GM23248 (cell line): ENCODE measurements at places on chromosomes 1 and 21.

- no peak overlapping the region for H3K27ac ChIP-seq
- H3K4me1 ChIP-seq: peaks cover 4% of the 10 kb centered on the region
- peaks cover 7% of the 10 kb centered on the region for H3K36me3 ChIP-seq
- no peaks in the 10 kb centered on the region for H3K27me3 ChIP-seq
Measured at GRCh38 chr1:235411489-235412486, 44.6 kb downstream of the TBCE start.

GRCh38 chr1:68101829-68102228 lies 51.4 kb upstream of the DIRAS3 start:
- no peak for DNase-seq
- H3K36me3 ChIP-seq: no peaks in the 10 kb centered on the region
- no peak overlapping the region for H3K4me3 ChIP-seq
- H3K4me1 ChIP-seq: no peaks in the 10 kb centered on the region
- H3K27me3 ChIP-seq: no peaks in the 10 kb centered on the region
- no peak overlapping the region for H3K27ac ChIP-seq

- H3K4me3 ChIP-seq: no peak overlapping the region
- no peak overlapping the region for H3K27ac ChIP-seq
- DNase-seq: no peak
Measured at GRCh38 chr1:24900985-24901781, 28.9 kb downstream of the RUNX3 start.

DNA sequence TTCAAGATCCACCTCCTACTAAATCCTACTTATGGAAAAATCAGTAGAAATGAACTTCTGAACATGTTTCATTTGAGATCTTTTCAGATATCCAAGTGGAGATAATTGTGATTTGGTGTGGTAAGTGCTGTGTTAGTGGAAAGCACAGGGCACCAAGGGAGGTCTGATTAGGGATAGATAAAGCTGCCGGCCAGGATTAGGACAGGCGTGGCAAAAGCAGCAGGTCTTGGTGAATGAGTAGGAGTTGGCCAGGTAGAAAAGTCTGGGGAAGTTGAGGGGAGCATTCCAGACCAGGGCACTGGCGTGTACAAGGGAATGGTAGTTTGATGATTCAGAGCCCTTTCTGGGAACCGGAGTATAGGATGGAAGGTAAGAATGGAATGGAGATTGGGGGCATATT lies 47.8 kb downstream of the AZIN2 start:
- H3K4me3 ChIP-seq: no peak overlapping the region
- H3K27ac ChIP-seq: no peak overlapping the region
- H3K4me1 ChIP-seq: peaks cover 6% of the 10 kb centered on the region
- H3K27me3 ChIP-seq: no peaks in the 10 kb centered on the region

- DNase-seq: peak; percentile 75
- peaks cover 14% of the 10 kb centered on the region for H3K27me3 ChIP-seq
- 0 out of 2 replicates have a peak, but pooled peaks cover 2% of the 10 kb centered on the region for H3K4me1 ChIP-seq
- H3K27ac ChIP-seq: no peak overlapping the region
- no peak overlapping the region for H3K4me3 ChIP-seq
Measured at GRCh38 chr1:205325334-205325884, 3.9 kb upstream of the NUAK2 start.
